ENCODE measurements at places on chromosomes 6 and 20. TPM values are rescaled to one million over a fixed set of nuclear protein-coding genes. Genes with fewer than 3 reads are reported as not detected.

Gene THBS2
- total RNA-seq: 1,449 TPM

Gene TRIM15
- not detected for total RNA-seq

Gene DNAAF9
- total RNA-seq: 18.4 TPM

Gene PSMB9
- 11.6 TPM for total RNA-seq

Gene CYP24A1
- not detected for total RNA-seq

Gene APCDD1L
- total RNA-seq: 92.5 TPM

Gene NTSR1
- total RNA-seq: 1.9 TPM
